Right ventricle myocardium inferior (tissue), 1 donor: ENCODE measurements at places on chromosomes 11 and 22.

DNA sequence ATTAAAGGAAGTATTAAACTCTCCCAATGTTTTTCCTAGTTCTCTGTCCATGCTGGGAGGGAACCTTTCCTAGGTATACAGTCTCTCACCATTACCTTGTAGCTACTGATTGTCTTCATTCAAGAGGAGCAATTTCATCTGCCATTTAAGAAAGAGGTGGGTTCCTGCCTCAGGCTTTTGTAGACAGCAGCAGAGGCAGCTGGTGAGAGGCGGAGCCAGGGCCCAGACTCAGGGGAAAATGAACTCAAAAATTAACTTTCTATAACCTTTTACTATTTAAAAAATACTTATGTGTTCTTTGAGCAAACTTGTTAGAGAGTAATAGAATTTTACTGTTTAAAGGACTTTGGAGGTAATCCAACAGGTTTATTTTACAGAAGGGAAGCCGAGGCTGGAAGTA lies 133.0 kb downstream of the SNX19 start:
- DNase-seq = no peak

DNA sequence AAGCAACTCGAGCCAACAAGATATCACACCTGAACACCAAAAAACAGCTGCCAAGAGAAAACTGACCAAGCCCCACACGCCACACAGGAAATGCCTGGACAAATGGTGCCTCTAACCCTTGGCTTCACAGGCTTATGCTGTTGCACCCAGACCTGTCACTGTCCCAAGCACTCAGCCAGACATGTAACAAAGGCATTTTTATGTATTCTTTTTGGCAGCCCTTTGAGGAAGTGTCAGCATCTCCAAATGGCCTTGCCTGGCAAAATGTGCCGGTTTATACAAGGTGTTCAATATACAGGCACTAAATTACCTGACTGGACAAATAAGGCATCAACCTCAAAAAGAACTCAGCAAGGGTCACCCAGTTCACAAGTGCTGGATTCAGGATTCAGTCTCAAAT lies 6.1 kb downstream of the HDHD5 start:
- DNase-seq = no peak

GRCh38 chr11:72208281-72208680 lies 8.3 kb upstream of the FOLR2 start:
- no peak for DNase-seq

- no peak for DNase-seq
These were observed 119.2 kb downstream of the PHF21B start for GRCh38 chr22:44890416-44891292.

- no peak for DNase-seq
These were observed 15.9 kb downstream of the DENND5A start for GRCh38 chr11:9249252-9249651.

- DNase-seq = no peak
These were observed 56.1 kb downstream of the ARHGEF12 start for GRCh38 chr11:120392314-120392713.

DNA sequence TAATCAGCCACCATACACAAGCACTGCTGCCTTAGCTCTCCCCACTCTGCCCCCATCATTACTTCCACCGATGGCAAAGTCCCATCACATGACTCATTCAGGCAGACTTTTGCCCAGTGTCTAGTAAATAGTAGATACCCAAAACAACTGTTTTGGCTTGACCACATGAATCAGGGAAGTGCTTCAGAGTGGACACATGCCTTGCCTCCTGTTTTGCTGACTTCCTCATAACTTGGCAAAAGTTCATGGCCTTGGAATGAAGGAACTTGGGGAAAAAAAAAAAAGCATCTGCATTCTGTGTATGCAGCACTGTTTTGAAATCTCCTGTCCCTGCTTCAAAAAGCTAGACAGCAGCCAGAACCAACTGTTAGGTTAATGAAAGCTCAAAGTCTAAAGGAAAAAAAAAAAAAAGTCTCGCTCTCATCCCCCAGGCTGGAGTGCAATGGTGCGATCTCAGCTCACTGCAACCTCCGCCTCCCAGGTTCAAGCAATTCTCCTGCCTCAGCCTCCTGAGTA lies 335.3 kb downstream of the FAM181B start:
- no peak for DNase-seq
